ENCODE measurements at places on chromosomes 2 and 18.

- no peak for DNase-seq
Observed at GRCh38 chr18:4581966-4582365, 126.9 kb upstream of the DLGAP1 start.

GRCh38 chr18:58714259-58714658, 43.0 kb downstream of the MALT1 start:
- DNase-seq: no peak

GRCh38 chr2:28716265-28716865, 35.3 kb upstream of the PPP1CB start:
- DNase-seq: peak; percentile 80

GRCh38 chr18:50814395-50814794, 5.4 kb downstream of the MRO start:
- DNase-seq: no peak

GRCh38 chr2:17036361-17036760, 370.7 kb upstream of the CYRIA start:
- no peak for DNase-seq

GRCh38 chr2:174730698-174731018, 33.6 kb downstream of the CHRNA1 start:
- no peak for DNase-seq

- DNase-seq: no peak
Observed at GRCh38 chr2:205274801-205275200, 407.5 kb upstream of the NRP2 start.

- DNase-seq: no peak
Observed at GRCh38 chr2:174544802-174545201, 52.8 kb downstream of the WIPF1 start.

GRCh38 chr2:215793747-215794595, 219.4 kb downstream of the MREG start:
- DNase-seq: peak; percentile 92

GRCh38 chr2:98854682-98855081, 81.3 kb downstream of the CRACDL start:
- no peak for DNase-seq

DNA sequence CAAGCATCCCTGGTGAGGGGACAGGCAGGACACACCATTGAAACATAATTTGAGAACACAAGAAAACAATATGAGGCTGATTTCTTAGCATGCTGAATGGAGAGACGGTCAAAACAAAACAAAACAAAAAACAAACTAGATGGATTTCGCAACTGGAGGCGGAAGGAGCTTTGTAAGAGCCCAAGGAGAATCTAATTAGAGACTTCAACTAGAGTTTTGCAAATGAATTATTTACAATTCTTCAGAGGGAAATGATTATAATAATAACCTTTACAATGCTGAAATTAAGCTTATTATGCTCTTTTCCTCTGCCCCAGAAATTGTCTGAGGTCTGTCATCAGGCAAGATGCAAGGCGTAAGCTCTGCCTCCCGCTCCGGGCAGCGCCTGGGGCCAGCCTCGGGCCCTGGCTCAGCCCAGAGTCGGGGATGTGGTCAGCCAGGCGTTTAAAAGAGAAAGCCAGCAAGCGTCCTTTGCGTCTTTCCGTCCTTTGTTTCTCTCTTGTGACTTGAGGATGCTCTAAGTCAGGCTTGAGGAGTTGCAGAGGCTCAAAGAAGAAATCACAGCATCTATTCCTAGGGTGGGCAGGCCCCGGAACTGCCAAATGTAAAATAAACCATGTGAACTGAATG, 139.6 kb downstream of the TWIST2 start:
- no peak for DNase-seq

DNA sequence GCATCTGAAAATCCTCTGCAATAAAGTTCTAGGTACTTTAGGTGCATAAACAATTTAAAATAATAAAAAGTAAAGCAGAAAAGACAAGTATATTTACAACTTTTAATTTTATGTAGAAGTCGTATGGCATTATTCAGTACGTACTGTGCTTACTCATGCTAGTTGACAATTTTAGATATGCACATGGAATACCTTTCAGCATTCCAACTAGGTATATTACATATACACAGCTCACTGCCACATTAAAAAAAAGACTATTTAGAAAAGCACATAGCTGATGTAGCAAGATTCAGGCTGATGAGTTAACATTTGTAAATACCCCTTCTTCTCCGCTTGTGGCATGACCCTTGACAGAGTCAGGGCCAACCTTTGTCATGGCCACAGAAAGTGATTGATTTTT, 171.2 kb downstream of the FBXO15 start:
- DNase-seq: no peak

DNA sequence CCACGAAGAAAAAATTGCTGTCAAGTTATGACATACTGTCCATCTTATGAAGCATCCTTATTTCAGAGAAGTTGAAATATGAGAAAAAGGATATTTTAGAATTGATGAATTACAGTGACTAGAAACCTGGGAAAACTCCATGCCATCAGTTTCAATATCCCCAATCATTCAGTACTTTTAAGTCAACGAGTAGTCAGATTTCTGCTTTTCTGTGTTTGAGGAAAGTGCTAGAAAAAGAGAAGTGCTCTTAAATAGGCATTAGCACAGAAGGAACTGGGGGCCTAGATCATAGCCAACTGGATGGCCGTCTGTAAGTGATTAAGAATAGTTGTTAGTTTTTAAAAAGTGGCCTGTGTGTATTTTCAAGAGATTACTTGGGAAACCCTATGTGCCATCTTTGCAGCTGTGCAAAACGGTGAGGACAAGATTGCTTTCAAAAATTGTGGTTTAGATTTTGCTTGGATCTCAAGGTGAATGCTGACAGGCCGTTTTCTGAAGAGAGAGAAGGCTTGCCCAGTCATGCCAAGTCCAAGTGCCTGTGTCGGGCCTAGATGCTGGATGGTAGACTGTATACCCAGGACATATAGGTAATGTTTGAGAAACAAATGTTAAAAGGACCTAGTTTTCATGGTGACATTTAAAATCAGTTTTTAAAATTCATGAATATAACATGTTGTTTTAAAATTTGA, 5.1 kb downstream of the NEDD4L start:
- DNase-seq: no peak

DNA sequence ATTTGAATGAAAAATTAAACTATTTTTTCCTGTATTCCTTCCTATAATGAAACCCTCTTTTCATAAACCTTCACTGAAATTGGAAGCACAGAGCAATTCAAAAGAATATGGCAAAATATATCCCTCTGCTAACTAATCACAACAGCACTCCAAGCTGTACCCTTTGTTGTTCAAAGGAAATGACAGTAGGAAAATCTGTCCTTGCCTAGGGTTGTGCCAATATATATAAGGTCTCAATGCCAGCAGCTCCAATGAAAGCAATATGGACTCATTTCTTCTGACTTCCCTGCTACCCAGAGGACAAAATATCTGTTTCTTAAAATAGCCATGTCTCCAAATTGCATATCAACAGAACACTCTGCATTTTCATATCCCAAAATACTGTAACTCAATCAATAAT, 373.9 kb upstream of the MC4R start:
- no peak for DNase-seq

DNA sequence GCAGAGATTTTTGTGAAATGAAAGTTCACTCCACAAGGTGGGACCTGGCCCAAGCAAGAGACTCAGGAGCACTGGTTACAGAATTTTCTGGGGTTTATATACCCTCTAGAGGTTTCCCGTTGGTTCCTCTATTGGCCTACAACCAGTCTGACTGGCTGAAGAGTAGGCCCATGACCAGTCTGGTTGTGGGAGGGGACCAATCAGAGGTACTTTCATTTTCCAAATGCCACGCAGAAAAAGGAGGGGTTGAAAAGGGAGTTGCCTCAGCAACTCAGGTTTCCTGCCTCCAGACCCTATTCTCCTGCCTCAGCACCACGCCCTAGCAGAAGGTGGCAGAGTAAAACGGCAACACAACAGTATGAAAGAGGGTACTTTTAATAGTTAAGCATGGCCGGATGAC, 98.4 kb downstream of the COLEC12 start:
- DNase-seq: no peak
